ENCODE measurements at places on chromosomes 11 and 22.

DNA sequence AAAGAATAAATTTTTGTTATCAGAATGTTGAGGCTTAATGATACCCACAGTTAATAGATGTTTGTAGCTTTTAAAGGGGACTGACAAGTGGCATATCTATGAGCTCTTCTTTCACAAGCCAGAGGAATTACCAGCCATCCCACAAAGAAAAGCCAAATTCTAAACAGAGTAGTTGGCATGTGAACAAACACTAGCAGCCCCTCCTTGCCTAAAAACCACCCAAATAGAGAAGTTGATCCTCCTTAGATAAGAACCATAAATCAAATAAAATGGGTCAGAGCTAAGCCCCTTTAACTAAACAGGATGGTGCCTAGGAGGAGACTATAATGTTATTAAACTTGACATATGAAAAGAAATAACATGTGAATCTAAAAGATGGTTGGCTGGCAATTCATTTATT, 11.4 kb downstream of the LPXN start:
- no peak for DNase-seq

DNA sequence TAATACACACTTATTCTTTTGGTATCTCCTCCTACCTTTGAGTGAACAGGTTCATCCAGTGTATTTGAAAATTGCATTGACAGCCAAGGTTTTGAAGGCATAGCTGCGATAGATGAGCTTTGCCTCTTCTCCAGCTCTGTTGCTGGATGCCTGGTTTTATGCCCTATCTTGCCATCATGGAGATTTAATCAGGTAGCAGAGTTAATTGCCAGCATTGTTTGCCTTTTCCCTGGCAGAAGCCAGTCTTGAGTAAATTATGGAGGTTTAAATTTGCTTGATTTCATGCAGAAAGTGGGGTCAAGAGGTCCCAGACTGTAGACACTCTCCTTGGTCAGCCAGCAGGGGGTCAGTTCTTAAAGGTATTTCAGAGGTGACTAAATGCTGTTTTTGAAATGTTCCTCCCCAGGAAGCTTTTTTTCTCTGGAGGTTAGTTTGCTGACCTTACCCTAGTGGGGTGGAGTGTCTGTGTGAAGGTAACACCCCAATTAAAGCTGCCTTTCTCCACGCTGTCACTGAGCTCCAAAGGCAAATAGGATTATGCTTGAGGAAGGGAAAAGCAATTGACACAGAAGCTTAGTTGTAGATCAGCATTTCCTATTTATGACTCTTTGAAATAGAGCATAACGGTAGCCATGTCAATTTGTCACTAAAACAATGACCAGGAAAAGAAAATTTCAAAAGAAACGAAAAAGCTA, 96.0 kb downstream of the EXT2 start:
- no peak for DNase-seq

DNA sequence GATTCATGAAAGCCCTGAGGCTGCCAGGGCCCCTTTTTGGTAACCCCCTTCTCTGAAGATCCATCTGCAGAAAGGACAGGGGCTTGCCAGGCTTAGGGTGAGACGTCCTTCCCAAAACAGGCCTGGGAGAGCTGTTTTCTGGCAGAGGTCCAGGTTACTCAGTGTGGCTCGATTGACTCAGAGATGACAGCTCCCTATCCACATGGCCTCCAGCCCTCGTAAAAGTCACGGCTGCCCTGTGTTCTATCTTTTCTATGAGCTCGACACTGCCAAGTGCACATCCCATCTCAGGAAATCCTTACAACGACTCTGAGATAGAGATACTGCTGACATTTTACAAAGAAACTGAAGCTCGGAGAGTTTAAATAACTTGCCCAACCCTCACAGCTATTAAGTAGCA, 20.4 kb downstream of the ADAMTS8 start:
- DNase-seq: no peak

GRCh38 chr11:109554951-109555350, 133.0 kb downstream of the C11orf87 start:
- DNase-seq: no peak

DNA sequence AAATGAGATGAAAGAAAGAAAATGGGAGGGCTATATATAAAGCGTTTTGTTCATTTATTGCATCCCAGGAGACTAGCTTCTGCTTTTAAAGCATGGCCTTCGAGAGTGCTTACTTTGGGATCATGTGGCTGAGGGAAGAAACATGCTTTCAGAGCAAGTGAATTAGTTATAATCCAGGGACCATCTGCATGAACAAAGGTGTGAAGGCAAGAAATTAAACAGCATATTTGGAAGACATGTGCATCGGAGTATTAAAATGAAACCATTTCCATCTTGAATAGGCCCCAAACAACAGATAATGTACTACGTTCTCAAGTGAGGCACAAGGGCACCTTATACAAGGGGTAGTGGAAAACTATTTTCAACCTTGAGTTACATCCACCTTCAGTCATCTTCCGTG, 51.4 kb downstream of the ZBTB44 start:
- DNase-seq: no peak

DNA sequence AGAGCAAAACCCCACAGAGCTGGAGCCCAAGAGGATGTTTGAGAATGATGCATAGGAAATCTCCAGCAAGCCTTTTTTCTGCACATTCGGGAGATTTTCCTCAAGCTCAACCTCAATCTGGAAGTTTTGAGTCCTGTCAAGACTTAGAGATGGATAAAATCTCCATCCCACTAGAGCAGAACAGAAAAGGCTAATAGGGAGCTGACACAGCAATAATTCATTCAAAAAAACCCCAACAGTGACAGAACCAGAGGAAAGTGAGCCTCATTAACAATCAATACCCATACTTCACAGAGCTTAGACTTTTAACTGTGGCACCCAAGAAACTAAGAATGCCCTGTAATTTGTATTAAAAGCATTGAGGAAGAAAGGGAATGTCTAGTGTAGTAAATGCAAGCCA, 115.9 kb upstream of the BDNF start:
- DNase-seq: no peak
